RPMI7951 (cell line): ENCODE measurements at places on chromosomes 1 and 21.

DNA sequence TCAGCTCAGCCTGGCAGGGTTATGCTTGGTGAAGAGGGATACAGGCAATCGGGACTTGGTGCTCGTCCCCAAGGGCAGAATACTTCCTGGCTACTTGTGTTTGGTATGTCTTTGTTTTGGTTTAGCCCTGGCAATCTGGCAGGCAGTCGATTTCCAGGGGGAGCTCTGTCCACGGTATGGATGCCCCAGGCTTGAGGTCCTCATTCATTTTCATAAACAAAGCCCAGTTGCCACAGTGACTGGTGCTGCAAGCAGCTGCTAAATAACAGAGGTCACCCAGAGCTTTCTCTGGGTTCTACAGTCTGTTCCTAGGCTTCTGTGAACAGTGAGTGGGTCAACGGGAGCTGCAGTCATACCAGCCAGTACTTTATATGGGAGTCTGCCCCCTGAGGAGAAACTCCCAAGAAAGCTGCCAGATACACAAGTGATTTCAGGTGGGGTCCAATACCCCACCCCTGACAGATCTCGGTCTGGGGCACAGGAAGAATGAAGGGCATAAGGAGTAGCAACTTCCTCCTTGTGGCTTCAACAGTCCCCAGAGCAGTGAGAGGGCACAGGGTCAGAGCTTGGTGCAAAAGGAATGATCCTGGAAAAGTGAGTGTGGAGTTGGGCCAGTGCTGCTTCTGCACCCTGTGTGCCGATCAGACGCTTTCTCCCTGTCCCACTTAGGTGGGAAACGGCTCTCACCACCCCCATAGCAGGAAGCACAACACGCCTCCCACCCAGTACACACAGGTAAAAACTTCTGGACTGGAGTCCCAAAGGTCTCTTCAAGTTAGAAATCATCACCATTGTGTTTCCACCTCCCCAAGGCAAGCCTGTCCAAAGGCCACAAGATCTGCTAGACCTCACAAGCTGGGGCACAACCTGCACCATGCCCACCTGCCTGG is 55.5 kb downstream of the TGFBR3 start:
- DNase-seq = peak; percentile 91

GRCh38 chr1:21072721-21073120 is 104.0 kb downstream of the EIF4G3 start:
- DNase-seq = peak; percentile 9

DNA sequence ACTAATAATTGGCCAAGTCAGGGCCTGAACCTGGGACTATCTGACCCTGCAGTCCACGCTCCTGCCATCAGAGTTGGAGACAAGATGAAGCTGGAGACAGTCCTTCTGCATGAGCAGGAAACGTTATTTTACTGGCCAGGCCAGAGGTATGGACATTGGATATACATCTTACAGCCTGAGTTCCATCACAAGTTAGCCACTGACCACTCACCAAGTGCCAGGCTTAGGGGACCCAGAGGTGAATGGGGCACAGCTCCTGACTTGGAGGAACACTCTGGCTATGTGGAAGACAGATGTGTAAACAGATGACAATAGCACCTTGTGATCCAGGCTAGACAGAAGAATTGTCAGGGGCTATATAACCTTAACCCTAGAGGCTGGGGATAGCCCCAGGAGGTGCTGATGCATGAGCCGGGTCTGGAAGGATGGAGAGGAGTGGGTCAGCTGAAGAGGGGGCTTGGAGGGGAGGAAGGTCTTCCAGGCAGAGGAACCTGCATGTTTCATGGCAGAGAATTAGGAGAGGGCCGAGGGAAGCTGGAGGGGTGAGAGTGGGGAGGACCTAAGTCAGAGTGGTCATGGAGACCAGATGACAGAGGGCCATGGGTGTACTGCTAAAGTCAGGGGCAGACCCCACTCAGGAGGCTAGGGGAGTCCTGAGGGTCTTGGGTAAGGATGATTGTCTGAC is 52.5 kb upstream of the DMRTB1 start:
- no peak for DNase-seq

GRCh38 chr1:40782371-40782956 is 1.1 kb upstream of the KCNQ4 start:
- no peak for DNase-seq

DNA sequence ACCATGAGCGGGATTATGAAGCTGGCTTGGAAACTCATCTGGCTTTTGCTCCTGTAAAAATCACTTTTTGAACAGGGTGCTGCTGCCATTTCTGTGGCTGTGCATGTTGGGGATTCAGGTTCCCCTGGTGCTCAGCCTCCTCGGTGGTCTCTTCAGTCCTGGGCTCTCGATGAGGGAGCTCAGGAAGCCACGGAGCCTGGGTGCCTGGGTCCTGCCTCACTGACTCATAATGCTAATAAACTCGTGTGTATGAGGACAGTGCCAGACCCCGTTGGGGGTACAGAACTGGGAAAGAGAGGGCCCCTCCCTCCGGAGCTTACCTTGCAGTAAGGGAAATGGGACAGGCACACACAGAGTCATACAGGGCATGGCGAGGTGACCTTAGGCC is 5.8 kb downstream of the COQ8A start:
- DNase-seq = no peak
